ENCODE measurements at places on chromosomes 13 and 19.

GRCh38 chr13:111372651-111373425, 52.4 kb downstream of the TEX29 start:
- DNase-seq: no peak

- no peak for DNase-seq
Measured at GRCh38 chr19:50187937-50188336, 15.5 kb upstream of the MYH14 start.

DNA sequence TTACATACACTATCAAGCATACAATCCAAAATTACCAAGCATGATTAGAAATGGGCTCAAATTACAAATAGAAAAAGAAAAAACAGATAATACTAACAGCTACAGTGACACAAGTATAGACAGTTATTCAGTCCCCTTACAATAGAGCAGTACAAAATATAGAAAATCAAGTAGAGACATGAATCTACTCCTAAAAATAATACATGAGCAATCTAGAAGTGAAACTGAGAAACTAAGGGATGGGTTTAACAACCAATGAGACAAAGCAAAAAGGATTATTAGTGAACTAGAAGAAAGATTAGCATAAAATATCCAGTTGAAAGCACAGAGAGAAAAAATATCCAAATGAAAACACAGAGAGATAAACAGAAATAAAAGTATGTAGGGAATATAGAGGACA, 426.7 kb downstream of the TBC1D4 start:
- no peak for DNase-seq

- DNase-seq: no peak
Measured at GRCh38 chr13:39457274-39457673, 145.7 kb downstream of the LHFPL6 start.
